ENCODE measurements at places on chromosomes 3 and 15.

- DNase-seq: no peak
Observed at GRCh38 chr15:60914360-60914759, 314.7 kb downstream of the RORA start.

- no peak for DNase-seq
Observed at GRCh38 chr3:113088616-113089015, 97.8 kb downstream of the GTPBP8 start.

DNA sequence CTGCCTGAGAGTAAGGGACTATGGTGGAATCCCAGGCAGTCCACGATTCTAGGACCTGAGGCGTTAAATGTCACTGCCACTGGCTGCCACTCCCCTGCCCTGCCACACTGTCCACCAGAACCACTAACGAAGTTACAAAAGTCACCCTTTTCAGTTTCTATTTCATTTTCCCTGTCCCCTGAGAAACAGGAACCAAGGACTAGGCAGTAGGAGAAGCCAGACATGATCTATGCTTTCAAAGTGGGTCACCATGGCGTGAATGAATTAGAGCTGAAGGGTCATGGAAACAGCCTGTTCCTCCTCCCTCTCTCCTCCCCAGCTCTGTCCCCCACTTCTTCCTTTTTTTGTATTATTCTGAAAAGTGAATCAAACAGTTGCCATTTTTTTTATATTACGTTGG, 9.1 kb upstream of the ADPRH start:
- DNase-seq: no peak

GRCh38 chr3:86563400-86563970, 427.5 kb downstream of the VGLL3 start:
- DNase-seq: no peak

GRCh38 chr15:70524470-70524869, 238.9 kb downstream of the UACA start:
- DNase-seq: no peak

GRCh38 chr15:28902856-28903255, 17.1 kb downstream of the APBA2 start:
- no peak for DNase-seq

Data from stimulated activated CD4-positive, alpha-beta T cell treated with anti-CD3 and anti-CD28 coated beads, Interleukin-12 subunit alpha, Interleukin-12 subunit beta, amount 100 ng/mL, for 4 hours (primary cell).